ENCODE measurements at places on chromosomes 12 and 14.

- no peak for DNase-seq
Measured at GRCh38 chr12:12705838-12706520, 10.0 kb upstream of the GPR19 start.

GRCh38 chr12:54279227-54279631, 693 bp downstream of the CBX5 start:
- DNase-seq: no peak

DNA sequence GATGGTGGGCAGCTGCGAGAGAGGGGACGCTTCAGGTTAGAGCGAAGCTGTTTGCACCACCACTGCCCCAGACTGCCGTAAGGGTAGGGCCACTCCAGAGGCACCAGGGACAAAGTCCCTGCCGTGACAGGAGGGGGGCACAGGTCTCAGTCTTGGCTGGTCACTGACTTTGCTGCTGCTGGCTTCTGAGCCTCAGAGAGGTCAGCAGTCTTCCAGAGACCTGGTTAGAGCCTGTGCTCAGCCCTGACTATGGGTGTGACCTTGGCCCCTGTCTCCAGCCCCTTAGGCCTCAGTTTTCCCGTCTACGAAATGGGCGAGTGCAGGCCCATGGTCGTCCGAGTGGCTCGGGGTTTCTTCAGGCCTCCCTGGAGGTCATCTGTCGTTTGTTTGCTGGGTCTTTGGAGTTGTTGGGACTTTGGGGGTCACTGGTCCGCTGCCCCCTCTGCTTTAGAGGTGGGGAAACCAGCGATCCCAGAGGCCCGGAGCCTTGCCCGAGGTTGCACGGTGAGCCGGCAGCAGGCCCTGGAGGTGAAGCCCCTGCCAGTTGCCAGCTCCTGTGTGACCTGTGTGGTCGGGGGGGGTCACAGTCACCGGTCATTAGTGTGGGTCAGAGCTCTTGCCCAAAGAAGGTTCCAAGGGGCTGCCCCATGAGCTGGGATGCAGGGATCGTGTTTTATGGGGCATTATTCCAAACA, 15.3 kb downstream of the MEG3 start:
- DNase-seq: no peak

DNA sequence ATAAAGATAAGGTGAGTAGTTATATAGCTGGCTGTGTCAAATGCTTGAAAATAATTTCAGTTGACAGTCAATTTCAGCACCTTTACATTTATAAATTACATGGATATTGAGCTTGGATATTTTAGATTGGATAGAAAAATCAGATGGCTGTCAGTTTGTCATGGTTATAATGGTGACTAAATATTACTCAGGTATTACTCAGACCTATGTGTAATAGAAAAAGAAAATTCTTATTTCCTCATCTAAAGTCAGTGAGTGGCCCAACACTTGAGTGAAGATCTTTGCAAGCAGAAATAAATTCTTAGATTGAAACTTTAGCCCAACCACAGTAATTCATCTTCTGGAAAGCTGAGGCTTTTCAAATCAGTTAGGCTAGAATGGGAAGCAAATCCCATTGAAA, 354.4 kb downstream of the NAV3 start:
- DNase-seq: no peak

DNA sequence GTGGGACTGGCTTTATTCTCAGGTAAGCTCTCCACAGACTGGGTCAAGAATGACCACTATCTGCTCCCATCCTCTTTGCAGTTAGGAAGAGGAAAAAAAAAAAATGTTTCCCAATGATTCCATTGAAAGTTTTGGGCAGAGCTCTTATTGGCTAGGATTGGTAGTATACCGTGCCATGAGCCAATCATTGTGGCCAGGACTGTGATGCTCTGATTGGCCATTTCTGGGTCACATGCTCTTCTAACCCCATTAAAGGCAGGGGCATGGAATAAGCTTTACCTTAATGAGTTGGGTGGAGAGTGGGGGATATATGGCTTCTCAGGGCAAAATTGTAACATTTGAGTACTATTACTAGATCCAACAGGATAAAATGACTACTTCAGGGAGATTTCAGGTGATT, 49.4 kb upstream of the WSCD2 start:
- no peak for DNase-seq

- no peak for DNase-seq
Measured at GRCh38 chr12:79841248-79841877, 93.5 kb downstream of the PPP1R12A start.

GRCh38 chr14:29671034-29671433, 256.6 kb downstream of the PRKD1 start:
- DNase-seq: no peak

GRCh38 chr14:56554301-56554700, 25.3 kb upstream of the TMEM260 start:
- DNase-seq: no peak

- no peak for DNase-seq
Measured at GRCh38 chr12:54933376-54933775, 51.2 kb downstream of the TESPA1 start.

DNA sequence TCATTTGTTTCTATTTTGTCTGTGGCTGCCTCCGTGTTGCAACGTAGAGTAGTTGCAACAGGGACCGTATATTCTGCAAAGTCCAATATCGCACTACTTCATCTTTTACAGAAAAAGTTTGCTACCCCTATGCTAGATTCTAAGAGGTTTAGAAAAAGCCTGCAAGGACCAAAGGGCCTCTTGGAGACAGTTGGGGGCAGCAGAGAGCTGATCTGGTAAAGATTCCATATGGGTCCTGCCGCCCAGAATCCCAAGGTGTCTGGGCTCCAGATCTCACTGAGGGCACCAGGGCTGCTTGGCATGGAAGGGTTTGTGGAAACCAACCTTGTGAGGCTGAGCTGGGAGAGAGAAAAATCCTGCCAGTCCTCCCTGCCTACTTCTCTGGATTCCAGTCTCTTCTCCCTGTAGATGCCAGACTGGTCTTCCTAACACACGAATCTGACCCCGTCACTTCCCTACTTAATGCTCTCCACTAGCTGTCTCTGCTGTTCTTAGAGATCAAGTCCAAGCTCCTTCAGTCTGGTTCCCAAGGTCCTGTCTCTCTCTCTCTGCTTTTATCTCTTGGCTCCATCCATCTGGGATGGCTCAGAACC, 74.6 kb downstream of the GLRX5 start:
- DNase-seq: peak; percentile 36

- no peak for DNase-seq
Measured at GRCh38 chr14:98993818-98994217, 278.2 kb downstream of the BCL11B start.

- DNase-seq: no peak
Measured at GRCh38 chr14:33938131-33938949, 12.5 kb downstream of the EGLN3 start.

GRCh38 chr14:42877716-42878115, 1271.0 kb downstream of the LRFN5 start:
- no peak for DNase-seq

DNA sequence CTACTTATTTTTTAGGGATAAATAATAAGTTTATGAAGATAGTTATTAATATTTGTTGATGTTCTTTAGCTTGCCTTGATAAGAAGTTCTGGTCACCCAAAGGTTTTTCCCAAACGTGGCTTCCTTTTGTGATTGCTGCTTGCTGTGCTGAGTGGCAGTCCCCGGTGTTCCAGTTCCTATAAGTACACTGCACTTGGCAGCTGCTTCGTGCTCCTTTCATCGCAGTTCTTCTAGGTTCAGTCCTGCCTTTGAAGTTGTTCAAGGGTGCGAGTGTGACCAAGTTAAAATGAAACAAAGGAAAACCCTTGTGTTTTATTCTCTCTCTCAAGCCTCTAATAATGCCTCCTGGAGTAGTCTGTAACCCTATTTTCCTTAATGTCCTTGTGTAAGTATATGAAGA, 128.5 kb upstream of the ATF1 start:
- no peak for DNase-seq

DNA sequence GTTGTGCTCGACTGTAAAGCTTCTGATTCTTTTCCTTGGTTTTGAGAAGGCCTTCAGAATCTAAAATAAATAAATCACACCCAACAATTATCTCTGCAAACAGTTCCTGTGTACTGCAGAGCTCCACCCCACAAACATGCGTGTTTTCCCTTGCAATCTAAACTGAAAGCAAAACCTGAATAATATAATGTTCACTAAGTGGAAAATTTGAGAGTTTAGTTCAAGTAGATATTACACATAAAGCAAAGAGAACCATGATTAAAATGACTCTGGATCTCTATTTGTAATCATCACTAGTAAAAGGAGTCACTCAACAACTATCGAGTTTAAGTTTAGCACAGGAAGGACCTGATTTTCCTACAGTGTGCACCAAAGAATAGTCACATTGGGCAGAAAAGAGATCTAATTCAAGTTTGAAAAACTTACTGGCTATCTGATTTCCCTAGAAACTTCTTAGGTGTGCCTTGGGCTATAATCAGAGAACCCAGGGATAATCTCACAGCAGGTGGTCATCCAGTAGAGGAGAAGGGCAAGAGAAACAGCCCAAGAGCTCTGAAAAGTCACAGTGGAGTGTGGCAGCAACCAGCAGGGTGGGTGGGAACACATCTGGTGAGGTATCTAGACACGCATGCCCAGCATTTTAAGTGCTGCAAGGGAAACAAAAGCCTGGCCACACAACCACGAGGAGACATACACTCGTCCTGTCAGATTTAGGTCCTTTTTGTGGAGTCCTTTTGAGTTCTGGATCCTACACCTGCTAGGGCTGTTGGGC, 25.4 kb downstream of the ATG14 start:
- no peak for DNase-seq

- peak; percentile 44 for DNase-seq
Measured at GRCh38 chr12:93243689-93244513, 133.8 kb upstream of the NUDT4 start.

GRCh38 chr14:30221546-30221945, 293.9 kb upstream of the PRKD1 start:
- no peak for DNase-seq

GRCh38 chr12:119036878-119037825, 55.8 kb downstream of the SRRM4 start:
- peak; percentile 1 for DNase-seq

DNA sequence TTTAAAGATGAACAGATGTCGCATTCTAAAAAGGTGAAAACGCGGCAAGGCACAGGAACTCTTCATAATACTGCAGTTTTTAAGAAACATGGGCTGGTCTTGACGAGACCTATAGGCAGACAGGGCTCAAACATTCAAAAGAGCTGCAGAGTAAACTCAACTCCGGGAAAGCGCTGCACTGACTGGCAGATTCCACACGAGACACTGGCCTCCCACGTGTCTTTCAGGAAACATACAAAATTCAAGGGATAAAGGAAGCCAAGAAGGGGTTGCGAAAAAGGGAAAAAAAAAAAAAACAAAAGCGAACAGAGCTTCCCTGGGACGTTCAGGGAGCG, 614 bp upstream of the ARF6 start:
- peak; percentile 76 for DNase-seq
